Uterus (tissue), 4 donors: ENCODE measurements at places on chromosomes 6 and 20.
A peak's percentile ranks its signal among the peaks of the same experiment; 100 is the strongest.

DNA sequence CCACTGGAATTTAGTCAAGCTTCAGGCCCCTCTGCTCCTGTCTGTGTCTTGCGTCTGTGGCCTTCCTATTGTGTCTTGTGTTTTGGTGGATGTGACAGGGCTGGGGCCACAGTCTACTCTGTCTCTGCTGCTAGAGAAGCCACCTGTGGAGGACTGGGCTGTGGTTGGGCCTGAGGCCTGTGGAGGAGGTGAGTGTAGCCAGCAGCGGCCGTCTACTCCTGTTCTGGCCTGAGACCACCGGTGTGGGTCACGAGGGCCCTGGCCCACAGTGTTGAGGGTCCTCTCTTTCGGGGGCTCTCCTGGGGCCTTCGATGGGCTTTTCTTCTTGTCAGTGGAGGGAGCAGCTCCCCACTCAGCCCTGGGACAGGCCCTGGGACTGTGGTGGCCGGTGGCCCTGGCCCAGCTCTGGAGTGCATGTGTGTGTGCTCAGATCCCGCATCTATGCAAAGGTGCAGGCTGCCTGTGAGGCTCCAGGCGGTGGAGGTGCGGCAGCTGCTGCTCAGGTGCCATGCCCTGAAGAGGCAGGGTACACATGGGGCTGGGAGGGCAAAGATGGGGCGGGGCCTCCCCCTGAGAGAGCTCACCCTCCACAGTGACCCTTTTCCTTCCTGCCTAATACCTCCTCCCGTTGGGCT is 20.8 kb downstream of the SDCBP2 start:
- DNase-seq: no peak

DNA sequence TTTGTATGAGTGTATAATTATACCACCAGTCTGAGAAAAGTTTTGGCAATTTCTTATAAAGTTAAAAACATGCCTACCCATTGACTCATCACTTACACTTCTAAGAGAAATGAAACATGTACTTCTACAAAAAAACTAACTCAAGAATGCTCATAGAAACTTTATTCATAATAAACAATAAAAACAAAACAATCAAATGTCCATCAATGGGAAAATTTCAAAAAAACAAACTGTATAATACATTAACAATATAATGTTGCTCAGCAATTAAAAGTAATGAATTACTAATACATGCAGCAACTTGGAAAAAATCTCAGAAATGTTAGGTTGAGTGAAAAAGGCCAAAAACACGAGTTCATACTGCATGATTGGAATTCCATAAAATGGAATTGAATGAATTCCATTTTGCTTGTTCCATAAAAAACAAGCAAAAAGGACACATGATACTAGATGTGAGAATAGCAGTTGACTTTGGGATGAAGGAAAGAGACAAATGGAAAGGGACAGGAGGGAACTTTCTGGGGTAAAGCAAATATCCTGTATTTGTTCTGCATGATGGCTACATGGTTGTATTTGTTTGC is 726.6 kb downstream of the RFPL4B start:
- DNase-seq: no peak

DNA sequence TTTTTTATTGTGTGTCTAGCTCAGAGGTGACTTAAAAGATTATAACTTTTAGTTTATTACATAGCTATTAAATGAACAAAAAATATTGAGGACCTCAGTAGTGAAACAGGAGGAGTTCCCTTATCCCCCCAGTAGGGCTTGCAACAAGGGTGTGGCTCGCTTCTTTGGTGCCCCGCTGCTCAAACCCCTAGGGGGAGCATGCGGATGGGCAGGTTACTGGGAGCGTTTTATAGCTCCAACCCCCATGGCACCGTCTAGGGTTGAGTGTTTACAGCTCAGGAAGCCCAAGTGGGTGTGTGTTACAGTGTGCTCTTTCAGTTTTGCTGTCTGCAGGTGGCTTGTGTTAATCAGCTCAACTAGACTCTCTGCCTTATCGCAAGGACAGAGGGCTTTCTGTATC is 1513.7 kb downstream of the GRIK2 start:
- DNase-seq: no peak

DNA sequence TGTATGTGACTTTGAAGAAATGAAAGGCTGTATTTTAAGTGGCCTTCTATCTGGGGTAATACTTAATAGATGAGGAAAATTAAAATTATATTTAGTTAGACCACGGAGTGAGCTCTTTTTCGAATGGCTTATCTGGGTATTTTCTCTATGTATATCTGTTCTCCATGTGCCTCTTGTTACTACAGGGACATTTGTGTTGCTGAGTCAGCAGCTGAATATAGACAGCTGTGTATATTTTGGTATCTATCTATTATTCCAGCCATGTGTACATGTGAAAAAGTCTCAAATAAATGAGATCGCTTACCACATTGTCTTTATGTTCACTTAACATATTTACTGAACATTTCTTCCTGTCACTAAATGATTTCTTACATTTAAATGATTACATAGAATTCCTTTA is 57.2 kb downstream of the TMEM200A start:
- no peak for DNase-seq

- no peak for DNase-seq
Observed at GRCh38 chr20:11411765-11412164, 505.9 kb upstream of the BTBD3 start.

DNA sequence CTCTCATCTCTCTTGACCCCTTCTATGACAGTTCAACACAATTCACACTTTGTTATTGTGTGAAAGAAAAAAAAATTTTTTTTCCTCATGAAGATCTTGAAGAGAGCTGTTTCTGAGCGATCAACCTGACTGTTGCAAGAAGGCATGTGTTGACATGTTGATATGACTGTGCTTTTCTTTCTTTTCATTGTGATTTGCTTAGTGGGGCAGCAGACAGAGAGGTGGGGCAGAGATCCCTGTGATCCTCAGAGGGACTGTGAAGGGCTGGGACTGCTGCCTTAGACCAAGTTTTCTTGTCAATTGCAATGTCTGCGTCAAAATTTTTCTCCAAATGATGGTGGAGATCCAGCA is 70.8 kb upstream of the IYD start:
- no peak for DNase-seq

DNA sequence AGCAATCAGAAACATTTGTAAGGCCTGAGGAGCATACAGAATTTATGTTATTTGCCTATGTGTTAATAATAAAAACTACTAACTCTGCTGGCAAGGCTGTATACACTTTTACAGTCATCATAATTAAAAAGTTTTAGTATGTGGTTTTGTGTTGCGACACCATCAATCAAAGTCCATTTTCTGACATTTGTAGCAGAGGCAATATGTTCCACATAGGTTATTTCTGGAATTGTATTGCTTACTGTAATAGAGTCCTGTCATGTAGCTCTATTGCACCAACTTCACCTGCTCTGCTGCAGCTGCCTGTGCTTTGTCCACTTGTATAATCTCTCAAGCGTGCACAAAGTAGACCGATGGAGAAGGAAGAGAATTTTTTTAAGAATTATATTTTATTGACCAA is 501.8 kb downstream of the HACE1 start:
- DNase-seq: no peak

DNA sequence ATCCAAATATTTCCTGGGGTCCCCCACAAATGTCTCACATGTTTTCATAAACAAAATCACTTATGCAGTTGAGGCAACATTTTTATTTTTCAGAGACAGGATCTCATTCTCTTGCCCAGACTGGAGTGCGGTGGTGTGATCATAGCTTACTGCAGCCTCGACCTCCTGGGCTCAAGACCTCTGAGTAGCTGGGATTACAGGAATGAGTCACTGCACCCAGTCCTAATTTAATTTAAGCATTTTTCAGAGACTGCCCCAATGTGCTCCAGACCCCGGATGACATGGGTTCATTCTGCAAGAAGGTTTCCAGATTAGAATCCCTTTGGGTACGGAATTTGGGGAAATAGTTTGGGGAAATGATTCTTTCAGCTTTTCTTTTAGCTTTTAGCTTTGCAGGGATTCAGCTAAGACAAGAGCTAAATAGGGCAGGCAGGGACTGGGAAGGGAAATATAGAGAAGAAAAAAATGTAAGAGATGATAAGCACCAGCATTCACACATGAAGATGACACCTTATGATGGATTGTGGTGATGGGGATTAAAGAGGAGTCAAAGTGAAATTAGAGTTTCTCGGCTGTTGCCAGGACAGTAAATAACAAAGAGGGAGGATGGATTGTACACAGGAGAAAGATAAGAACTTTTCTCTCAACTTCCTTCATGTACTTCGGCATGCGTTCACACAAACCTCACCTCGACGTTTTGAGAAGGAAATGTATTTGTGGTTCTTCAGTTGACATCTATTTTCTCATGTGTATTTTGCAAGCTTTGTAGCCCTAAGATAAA is 169.4 kb upstream of the TAB2 start:
- DNase-seq: no peak

- no peak for DNase-seq
Observed at GRCh38 chr6:131657630-131658111, 20.6 kb downstream of the ENPP3 start.

GRCh38 chr6:135097172-135097571 is 42.5 kb upstream of the HBS1L start:
- no peak for DNase-seq

DNA sequence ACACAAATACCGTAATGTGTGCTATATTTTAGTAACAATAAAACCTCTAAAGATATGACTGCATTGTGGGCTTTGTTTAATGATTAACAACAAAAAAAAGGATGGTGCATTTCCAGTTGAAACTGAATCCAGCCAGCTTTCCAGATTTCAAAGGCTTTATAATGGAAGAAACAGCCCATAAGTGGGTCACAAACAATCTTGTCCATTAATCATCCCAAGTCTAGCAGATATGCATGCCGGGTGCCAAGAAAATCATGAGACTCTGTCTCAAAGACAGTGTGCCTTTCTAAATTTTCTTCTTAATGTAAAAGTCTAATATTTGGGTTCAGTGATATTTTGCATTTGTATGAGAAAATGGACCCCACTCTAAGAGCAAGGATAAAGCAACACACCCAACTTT is 20.6 kb upstream of the LAMP5 start:
- DNase-seq: no peak

- DNase-seq: no peak
Observed at GRCh38 chr6:3523271-3523670, 66.4 kb upstream of the SLC22A23 start.

DNA sequence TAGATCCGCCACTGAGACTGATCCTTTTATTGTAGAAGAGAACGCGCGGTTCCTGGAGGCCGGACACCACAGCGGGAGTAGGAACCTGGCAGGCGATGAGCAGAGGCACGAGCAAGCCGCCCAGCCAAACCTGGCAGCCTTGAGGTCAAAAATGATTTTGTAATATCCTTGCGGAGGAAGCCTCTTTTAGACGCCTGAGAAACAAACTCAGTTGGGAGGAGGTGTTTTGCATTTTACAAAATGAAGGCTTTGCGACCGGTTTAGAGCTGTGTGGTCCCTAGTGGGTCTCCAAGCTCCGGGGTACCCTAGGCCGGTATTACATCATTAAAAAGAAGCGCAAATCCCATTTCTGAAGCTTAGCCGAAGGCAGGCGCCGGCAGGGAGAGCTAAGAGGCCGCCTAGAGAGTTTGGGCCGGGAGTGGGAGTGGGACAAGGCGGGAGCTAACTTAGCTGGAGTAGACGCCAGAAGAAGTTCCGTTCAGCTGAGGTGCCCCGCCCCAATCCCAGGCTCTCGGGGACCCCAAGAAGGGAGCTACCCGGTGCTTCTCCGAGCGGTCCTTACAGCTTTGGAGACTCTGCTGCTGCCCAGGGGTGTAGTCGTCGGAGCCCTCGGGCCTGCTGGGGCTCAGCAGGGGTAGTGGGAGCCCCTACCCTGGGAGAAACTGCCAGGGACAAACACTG is 1.9 kb upstream of the TBX18 start:
- DNase-seq: no peak

- DNase-seq: no peak
Observed at GRCh38 chr6:134909701-134910592, 40.0 kb downstream of the ALDH8A1 start.

GRCh38 chr20:25632940-25633790 is 9.4 kb upstream of the NANP start:
- no peak for DNase-seq

DNA sequence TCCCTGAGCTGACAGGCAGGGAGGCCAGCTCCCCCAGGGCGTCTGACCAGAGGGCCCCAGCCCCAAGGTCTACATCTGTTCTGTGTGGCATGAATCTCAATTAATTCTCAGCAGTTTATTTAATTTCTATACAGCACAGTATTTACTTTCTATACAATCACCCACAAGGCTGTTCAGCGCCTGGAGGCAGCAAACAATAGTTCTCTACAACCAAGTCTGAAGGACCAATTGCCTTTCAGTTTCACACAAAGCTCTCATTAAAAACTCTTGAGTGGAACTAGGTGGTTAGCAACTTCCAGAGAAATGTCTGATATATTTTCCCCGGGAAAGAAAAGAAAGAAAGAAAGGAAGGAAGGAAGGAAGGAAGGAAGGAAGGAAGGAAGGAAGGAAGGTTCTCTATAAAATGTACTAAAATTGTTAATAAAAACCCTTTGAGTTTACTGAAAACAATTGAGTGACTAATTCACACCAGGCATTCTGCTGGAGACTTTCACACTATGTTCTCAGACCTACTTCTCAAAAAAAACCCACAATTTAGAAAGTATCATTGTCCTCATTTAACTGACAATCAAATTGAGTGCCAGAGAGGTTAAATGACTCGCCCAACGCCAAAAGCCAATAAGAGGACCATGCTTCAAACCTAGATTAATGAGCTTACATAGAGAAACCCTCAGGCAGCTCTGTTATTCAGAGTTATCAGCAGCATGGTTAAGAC is 62.5 kb downstream of the METTL24 start:
- no peak for DNase-seq

DNA sequence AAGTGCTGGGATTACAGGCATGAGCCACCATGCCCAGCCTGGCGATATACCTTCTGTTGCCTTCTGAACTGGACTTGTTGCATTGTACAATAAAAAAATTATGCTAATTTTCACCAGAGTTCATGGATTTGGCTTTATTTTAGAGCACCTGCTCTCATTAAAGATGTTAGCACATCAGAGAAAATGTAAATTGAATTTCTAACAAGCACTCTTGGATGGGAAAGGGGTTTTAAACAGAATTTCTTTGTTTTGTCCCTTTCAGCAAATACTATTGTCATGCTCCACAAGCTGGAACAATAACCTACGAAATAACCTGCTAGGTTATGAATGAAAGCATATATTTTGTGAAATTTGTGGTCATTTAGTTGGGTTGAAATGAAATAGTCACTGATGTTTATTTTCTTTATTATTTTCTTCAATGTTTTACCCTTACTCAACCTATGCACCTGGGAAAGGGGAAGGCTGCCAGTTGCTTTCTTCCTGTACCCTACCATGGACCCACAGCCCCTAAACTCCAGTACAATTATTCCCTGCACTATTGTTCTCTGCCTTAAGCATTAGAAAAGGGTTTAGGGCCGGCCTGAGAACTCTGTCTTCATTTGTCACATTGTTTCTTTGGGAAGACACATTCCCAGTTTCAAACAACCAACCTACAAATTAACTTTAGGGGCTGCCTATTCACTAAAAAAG is 22.2 kb downstream of the ZDHHC14 start:
- no peak for DNase-seq

GRCh38 chr6:119348096-119348747 is 1.3 kb downstream of the MAN1A1 start:
- DNase-seq: peak; percentile 25

DNA sequence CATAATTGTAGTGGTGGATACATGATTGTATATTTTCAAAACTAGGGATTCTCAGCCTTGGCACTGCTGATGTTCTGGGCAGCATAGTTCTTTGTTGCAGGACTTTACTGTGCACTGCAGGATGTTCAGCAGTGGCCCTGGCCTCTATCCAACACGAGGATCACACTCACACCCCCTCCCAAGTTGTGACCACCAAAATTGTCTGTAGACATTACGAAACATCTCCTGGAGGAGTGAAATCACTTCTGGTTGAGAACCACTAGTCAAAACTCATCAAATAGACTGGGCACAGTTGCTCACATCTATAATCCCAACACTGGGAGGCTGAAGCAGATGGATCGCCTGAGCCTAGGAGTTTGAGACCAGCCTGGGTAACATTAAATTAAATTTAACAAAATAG is 123.1 kb upstream of the CDYL start:
- no peak for DNase-seq
